ENCODE measurements at places on chromosomes 5 and 9. TPM values are rescaled to one million over a fixed set of nuclear protein-coding genes. Genes with fewer than 3 reads are reported as not detected.

PCDHGC3 gene
- total RNA-seq: 28.7 TPM

PDE6A gene
- not detected for total RNA-seq

PRR7 gene
- 1.4 TPM for total RNA-seq

ARL14EPL gene
- not detected for total RNA-seq

RASA1 gene
- 45.2 TPM for total RNA-seq

DNA sequence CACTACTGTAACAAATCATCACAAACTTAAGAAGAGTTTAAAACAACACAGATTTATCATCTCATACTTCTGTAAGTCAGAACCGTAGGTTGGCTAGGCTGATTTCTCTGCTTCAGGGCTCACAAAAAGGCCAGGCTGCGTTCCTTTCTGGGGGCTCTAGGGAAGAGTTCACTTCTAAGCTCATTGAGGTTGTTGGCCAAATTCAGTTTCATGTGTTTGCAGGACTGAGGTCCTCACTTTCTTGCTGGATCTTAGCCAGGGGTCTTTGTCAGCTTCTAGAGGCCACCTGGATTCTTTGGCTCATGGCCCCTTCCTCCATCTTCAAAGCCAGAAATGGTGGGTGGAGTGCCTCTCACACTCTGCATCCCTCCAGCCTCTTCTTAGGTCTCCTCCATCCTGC is 76.0 kb downstream of the ACTBL2 start:
- DNase-seq: no peak

GRCh38 chr9:77440057-77440456 is 208.1 kb downstream of the GNA14 start:
- DNase-seq: no peak

DNA sequence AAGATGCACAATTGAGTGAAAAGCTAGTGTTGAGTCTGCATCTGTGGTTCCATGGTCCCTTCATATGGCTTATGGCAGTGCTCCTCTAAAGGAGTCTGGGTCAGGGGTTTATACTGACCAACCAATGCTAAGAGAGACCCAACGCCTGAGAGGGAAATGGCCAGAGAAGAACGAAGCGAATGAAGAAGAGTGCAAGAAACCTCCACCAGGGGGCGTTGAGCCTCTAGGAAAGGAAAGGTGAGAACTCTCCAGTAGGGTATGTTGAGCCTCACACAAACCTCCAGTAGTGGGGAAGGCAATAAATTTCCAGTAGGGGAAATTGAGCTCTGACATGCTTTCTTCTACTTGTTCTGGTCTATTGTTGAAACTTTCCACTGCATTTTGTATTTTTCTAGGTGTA is 470.6 kb downstream of the PRDM9 start:
- no peak for DNase-seq

DNA sequence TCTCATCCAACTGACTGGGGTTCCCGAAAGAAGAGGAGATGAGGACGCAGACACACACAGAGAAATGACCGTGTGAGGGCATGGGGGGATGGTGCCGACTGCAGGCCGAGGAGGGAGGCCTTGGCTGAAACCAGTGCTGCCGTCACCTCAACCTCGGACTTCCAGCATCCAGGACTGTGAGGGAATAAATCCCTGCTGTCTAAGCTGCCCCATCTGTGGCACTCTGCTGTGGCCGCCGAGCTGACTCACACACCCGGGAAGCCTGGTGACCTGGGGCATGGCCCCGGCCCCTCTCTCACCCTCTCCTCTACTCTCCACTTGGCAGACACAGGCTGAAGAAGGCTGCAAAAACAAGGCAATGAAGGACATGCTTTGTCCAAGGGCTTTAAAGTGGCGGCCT is 4.4 kb upstream of the COL5A1 start:
- DNase-seq: no peak

GRCh38 chr9:92632641-92633040 is 37.3 kb downstream of the IPPK start:
- no peak for DNase-seq

DNA sequence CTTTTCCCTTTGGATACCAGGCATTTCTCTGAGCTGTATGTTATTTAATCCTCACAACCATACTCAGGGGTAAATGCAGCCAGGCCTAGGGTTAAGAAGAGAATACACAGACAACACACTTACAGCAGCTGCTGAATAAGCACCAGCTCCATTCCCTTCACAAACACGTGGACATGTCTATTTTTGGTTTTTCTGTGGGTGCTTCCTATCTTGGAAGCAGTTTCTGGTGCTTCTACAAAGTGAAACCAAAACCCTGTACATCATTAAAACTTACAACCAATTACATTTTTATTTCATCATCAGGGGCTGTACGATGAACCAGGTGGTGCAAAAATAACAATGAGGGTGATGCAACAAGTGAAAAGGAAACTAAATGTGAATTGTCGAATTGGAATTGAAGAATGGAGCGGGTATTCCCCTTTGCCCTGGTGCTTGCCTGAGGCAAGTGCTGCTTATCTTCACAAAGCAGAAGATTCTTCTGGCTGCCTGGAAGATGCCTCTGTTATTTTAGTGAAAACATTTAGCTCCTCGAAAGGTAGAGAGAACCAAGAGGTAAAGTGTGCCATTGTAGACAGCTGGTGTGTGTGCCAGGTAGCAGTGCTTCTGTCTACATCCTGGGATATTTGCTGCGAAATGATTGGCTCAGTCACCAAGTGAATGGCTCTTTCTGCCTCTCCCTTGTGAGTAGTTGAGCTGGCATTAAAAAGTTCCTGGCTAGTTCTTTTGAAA is 18.6 kb upstream of the IFNB1 start:
- no peak for DNase-seq

GRCh38 chr5:140239939-140240700 is 62.8 kb downstream of the PFDN1 start:
- peak; percentile 68 for DNase-seq

DNA sequence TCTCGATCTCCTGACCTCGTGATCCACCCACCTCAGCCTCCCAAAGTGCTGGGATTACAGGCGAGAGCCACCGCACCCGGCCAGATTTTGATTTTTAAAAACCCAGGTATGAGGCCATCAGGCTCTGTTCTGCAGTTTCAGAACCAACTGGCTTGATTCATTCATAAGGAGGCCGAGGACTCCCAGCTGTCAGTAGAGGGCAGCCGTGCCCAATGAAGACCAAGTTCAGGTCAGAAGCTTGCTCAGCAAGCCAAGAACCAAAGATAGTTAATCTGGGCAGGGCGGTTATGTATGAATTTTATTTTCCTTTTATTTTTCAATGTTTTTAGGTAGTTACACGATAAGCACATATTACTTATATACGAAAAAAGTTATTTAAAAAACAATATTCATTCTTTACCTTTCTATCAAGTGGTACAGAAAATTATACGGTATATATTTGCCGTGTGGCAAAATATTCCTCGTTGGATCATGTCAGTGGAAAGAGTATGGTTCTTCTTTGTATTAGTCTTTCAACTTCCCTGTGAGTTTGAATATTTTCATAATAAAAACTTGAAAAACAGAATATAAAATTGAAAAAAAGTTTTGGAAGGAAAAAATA is 18.0 kb downstream of the MGAT1 start:
- DNase-seq: peak; percentile 87

- no peak for DNase-seq
Observed at GRCh38 chr9:111944241-111944866, 47.7 kb downstream of the UGCG start.

DNA sequence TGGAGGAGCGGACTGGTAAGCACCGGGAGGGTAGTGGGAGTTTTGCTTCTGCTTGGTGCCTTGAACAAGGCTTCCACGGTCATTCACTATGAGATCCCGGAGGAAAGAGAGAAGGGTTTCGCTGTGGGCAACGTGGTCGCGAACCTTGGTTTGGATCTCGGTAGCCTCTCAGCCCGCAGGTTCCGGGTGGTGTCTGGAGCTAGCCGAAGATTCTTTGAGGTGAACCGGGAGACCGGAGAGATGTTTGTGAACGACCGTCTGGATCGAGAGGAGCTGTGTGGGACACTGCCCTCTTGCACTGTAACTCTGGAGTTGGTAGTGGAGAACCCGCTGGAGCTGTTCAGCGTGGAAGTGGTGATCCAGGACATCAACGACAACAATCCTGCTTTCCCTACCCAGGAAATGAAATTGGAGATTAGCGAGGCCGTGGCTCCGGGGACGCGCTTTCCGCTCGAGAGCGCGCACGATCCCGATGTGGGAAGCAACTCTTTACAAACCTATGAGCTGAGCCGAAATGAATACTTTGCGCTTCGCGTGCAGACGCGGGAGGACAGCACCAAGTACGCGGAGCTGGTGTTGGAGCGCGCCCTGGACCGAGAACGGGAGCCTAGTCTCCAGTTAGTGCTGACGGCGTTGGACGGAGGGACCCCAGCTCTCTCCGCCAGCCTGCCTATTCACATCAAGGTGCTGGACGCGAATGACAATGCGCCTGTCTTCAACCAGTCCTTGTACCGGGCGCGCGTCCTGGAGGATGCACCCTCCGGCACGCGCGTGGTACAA is 556 bp downstream of the PCDHGC3 start:
- DNase-seq: peak; percentile 71

- no peak for DNase-seq
Observed at GRCh38 chr5:72005671-72006070, 101.6 kb upstream of the MAP1B start.

DNA sequence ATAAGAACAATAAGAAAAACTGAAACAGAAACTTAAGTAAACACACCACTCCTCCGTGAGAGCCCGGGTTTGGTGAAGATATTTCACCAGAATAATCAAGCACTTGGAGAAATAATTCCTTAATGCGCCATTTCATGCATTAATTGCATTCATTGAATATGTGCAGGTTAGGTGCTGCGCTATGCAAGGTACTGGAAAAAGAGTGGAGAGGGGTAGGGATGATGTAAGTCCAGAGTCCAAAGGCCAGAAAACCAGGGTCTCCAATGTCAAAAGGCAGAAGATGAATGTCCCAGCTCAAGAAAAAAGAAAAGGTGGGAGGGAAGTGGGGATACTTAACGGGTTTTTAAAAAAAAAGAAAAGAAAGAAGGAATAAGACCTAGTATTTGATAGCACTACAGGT is 669 bp upstream of the ZFP37 start:
- DNase-seq: no peak

DNA sequence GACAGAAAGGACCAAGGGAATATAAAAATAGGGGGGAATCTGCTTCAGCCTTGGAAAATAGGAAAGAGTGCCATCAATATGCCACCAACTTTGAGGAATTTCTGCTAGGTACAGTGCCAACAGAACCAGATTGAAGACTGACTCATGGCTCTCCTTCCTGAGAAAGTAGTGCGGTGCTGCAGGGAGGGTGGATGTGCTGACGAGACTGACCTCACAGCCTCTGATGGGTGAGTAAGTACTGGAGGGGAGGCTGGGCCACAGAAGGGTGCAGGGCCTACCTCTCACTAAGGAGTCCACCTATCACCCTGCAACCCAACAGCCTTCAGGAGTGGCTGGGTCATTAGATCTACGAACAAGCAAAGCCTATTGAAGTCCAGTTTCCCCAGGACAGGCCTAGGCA is 187.6 kb downstream of the GABBR2 start:
- no peak for DNase-seq

Data from thyroid gland (tissue), 4 donors.